ENCODE measurements at places on chromosomes 2 and 18. TPM values are rescaled to one million over a fixed set of nuclear protein-coding genes. Genes with fewer than 3 reads are reported as not detected.

GRCh38 chr2:97999536-97999935 is 3.8 kb upstream of the TMEM131 start:
- DNase-seq, result no peak

The ITGA6 gene
- total RNA-seq, result 36.9 TPM

DNA sequence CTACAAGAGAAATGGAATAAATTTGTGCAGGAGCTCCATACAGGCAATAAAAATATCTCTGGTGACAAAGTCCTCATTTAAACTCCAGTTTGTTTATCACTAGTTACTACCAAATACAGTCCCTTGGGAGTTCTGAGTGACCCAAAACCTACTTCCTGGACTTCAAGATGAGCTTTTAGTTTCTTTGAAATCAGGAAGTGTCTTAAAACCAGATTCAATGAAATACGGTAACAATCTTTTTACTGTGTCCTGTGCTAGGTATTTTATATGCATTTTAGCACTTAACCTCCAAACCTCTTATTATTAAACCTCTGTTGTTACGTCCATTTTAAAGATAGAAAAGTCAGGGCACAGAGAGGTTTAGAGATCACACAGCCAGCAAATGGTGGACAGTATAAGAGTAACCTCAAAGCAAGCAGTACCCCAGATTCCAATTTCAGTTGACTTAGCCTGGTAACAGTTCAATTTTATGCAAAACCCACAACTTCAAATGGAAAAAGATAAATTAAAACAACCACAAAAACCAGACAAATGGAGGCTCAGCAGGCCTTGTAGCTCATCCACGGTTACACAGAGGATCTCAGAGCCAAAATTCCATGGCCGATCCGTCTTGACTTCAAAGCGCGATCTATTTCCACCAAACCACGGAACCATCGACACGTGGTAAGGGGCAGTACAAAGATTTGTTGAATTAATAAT is 1.3 kb upstream of the KCMF1 start:
- no peak for DNase-seq

DNA sequence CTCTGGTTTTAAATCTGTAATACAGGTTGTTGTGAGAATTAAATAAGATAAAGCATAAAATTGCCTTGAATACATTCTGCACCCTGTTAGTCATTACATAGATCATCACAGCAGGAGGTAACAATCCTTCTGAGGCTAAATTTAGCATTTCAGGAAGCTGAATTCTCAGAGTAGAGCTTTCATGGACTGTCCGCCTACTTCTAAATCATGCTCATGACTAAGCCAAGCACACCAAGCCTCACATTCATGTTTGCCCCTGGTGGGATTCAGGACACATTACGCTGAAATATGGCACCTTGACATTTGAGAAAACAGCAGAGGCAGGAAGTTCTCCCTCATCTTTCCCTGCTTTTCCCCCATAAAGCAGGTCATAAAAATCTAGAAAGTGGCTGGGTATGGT is 16.6 kb upstream of the PIK3C3 start:
- DNase-seq, result no peak

GRCh38 chr2:218569661-218570500 is 1.2 kb downstream of the CNOT9 start:
- DNase-seq, result no peak

DNA sequence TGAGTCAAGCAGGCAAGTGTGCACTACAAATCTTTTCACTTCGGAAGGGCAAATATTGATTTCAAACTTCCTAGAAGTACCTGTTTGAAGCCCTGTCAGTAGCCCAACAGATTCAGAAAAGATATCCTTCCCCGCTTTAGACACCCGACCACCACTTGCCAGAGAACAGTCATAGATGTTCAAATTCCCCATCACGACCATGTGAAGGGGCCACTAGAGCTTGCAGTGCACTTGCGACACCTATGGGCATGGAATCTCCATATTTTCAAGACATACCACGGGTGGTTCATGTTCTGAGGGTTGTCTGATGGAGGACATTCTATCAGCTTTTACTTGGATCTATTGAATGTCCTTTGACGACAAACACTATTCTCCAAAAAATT is 23.8 kb downstream of the GNLY start:
- DNase-seq, result no peak

- no peak for DNase-seq
Observed at GRCh38 chr2:175931805-175932204, 70.3 kb downstream of the LNPK start.

- DNase-seq, result no peak
Observed at GRCh38 chr18:76445275-76445674, 49.8 kb downstream of the ZNF516 start.

DNA sequence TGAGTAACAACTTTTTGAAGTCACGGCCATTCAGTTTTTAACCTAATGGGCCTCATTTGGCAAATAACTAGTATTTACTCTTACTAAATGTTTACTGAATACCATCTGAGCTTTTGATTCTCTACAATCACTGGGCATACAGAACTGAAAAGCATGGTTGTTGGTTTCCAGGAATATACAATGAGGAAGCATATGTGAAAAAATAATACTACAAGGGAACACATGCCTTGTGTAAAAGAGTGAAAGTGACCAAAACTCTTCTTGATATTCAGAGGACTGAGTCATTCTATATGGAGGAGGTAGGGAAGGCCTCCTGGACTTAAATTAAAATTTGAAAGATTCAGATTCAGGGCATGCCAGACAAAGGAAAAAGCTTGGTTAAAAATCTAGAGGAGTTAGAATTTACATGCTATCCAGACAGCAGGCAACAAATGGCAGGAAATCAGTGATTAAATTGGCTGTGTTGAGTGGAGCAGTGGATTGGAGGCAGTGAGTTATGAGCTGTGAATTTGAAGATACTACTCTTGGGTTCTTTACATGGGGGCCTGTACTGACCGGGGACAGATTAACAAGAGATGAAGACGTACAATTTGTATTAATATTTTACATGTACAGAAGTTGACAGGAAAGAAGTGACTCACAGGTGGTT is 53.6 kb upstream of the NRXN1 start:
- DNase-seq, result no peak

DNA sequence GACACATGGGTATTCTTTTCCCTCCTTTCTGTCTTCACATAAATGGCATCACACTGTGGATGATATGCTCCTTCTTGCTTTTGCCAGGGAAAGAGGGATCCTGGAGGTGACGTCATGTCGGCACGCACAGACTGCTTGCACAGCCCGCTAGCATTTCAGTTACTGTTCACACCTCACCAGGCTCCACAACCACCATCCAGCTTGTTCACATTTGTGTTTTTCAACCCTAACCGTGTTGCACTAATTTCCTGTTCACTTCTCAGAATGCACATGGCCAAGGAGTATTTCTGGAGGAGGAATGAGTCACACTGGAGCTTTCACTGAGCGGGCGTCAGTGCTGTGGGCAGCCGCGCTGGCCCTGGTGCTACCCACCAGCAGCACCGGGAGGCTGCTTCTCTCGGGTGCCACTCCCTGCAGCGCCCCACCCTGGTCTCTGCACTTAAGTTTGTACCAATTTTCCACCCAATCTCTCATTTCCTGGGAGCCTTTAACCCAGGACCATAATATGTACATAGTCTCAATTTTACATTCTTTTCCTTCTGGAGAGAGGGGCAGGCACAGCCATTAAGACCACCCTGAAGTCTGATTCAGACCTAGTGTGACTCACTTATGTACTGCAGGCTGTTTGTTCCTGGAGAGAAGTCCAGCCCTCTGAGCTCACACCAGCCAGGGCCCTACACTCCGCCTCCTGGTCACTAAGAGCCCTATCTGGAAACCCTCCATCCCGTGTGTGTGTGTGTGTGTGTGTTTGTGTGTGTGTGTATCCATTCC is 65.1 kb downstream of the MBP start:
- DNase-seq, result peak; percentile 91

DNA sequence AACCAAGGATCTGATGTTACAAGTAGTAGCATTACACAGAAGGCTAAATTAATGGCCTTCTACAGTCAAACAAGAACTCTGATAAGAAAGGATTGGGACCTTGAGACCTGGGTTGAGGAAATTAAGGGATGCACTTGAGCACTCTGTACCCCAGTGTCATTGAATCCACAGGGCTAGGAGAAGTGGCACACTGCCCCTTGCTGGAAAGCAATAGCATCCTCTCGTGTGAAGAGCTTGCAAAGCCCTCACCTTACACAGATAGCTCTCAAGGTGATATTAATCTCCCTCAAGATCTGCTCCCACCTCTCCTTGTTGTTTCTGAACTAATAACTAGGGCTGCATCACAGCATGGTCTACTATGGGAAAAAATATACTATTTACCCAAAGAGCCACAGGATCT is 26.5 kb upstream of the CHST9 start:
- DNase-seq, result no peak

DNA sequence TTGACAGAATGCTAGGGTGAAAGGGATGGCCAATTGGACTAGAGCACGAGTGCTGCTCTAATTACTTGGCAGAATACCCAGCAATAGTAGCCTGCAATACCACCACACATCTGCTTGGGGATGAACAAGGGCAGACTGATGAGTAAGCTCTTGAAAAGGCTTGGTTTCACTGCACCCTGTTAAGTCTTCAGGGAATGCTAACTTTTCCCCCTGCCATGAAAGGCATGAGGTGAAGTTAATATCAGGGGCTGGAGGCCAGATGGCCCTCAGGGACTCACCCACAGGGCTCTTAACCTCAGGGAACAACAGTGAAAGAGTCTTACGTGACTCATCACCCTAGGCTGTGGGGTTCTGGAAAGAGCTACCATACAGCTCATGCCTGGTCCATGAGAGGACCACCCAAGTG is 51.7 kb upstream of the MYL1 start:
- DNase-seq, result no peak

The GALNT3 gene
- 21.0 TPM for total RNA-seq

DNA sequence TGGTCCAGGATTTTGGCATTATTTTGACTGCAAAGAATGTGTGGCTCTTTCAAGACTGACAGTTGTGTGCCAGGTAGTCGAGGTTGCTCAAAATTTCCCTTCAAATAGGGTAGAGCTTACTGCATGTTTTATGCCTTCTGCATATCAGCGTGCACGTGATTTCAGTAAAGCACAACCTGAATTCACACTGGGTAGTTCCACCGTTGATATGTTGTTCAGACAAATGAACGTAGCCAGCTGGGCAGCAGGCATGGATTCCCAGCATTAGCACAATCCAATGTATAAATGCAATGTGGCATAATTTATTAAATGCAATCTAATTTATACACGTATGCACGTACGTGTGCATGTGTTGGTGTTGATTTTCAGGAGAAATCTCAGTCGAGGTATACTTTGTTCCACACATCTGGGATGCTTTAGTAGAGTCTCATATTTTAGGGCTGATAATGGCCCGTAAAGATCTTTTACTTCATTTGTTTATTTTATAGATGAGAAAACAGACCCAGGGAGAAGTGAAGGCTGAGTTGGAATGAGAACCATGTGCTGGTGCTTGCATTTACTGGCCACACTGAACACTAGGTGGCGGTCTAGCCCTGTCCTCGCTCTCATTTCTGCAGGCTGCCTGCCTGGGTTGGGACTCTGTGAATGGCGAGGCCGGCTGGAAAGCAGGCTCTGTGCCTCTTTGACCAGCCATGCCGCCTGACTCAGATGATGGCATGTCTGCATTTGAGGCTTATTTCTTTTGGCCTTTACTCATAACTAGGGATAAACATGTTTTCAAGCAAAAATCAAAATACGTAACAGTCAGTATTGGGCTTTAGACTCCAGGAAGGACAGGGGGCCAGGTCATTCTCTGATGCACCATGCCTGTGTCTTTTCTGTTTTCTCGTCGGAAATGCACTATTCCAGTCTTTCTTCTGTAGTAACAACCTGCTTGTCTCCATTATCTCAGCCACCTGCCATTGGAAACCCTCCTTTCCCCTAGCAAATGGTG is 120.4 kb downstream of the RNF144A start:
- no peak for DNase-seq

DNA sequence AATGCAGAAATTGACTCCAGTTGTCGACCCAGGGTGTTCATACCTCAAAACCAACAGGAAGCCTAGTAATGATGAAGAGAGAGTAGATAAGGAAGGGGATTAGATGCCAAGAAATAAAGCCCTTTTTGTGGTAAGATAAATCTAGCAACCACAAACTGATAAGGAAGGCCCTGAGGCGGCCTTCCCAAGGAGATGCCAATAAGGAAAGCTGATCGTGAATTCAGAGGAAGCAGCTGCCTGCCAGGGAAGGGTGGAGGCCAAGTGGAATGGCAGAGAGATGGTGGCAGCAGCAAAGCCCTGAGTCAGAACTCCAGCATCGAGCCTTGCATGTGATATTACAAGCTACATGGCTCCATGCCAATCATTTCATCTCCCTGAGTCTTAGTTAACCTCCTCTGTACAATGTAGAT is 126.3 kb downstream of the IRS1 start:
- no peak for DNase-seq

The BMP10 gene
- total RNA-seq, result not detected

- no peak for DNase-seq
Observed at GRCh38 chr2:206115026-206115578, 29.1 kb upstream of the INO80D start.

DNA sequence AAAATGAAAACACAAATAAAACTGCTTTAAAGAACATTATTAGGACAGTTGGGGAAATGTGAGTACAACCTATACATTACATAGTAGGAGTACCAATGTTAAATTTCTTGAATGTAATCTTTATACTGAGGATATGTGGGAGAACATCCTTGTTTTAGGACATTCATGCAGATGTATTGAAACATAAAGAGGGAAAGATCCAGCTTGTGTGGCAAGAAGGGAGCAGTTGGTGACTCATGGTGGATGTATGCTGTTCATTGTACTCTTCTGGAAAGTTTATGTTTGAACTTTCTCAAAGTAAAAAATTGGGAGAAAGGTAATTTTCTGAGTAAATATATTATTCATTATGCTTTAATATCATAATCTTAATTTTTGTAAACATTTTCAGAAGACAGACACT is 132.1 kb upstream of the DLGAP1 start:
- DNase-seq, result no peak

The CACNB4 gene
- 0.64 TPM for total RNA-seq

GRCh38 chr2:234881413-234882241 is 70.2 kb upstream of the SH3BP4 start:
- no peak for DNase-seq

DNA sequence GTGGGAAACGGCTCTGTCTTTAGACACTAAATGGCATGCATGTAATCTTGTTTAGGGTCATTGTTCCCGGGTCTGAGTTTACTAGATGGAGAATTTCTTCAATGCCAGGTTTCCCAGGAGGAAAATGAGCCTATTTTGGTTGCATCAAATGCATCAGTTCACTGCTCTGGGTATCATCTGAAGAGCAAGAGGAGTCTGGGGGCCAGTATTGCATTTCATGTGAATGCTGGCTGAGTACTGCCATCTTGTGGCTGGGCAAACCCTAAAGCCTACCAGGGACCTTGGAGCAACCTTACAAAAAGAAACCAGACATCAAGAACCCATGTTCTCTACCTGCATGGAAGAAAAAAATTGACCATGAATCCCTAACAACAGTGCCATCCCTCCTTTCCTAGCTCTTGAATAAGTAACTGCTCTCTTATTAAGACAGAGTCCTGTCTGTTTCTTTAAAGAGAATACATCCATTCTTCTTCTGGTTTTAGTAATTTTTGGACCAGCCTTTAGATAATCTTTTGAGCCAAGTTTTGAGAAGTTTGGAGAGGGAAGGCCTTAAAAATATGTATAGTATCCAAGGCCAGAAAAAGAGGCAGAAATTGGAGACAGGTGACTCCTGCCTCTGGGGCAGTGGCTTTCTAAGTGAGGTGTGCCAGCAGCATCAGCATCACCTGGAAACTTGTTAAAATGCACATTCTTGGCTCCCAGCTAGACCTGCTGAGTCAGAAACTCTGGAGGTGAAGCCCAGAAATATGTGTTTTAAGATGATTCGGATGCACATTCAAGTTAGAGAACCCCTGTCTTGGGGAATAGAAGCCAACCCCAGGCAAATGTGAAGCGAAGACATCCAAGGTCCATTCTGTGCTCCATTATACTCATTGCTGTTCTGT is 261.0 kb upstream of the CXCR4 start:
- no peak for DNase-seq

The REL gene
- 77.0 TPM for total RNA-seq

Data from natural killer cell treated with Interleukin-12 subunit alpha and Interleukin-12 subunit beta and Interleukin-15 and Interleukin-18, amount 100 ng/mL, for 72 hours (primary cell).